ENCODE measurements at places on chromosomes 7 and 10. TPM values are rescaled to one million over a fixed set of nuclear protein-coding genes. Genes with fewer than 3 reads are reported as not detected.

The TMEM236 gene
- total RNA-seq: not detected

GRCh38 chr10:73459683-73460314 lies 26.4 kb upstream of the MSS51 start:
- DNase-seq: no peak

The ITGA8 gene
- total RNA-seq: 0.12 TPM

DNA sequence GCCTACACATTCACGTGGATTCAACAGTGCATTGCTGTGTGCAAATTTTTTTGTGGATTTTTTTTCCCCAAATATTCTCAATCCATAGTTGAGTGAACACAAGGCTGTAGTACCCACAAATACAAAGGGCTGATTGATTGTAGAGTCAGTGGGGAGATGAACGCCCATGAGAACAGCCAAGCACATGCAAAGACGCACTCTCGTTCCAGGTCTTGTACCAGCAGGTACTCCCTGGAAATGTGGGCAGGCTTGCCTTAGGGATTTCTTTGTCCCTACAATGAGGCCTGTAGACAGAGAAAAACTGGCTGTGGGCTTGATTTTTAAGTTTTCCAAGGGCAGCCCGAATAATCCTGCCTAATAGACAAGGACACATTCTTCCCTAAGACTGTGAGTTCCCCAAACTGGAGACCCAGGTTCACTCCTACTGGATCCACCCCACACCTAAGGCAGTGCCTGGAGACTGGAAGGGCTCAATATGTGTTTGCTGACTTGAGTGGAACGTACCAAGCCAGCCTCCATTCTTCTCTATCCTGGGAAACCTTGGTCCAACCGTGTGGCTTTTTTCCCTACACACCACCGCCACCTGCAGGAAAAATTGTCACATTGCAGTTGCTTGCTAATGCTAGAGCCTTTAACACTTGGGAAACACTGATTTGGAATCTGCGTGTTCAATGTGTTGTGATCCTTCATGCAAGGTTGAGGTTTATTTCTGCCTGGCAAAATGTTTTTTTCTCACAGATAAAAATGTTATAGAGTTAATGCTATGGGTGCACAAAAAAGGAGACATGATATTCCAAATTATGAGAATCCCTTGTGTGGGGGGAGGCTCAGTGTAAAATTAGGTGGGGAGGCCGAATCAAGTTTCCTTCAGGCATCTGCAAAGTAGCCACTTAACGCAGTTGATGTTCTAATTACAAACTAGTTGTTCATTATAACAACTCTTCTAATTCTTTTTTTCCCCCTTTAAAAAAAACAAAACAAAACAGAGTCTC lies 49.3 kb downstream of the PPP1R17 start:
- peak; percentile 82 for DNase-seq

The ARHGAP22 gene
- 4.0 TPM for total RNA-seq

The NUTM2D gene
- 1.1 TPM for total RNA-seq

- no peak for DNase-seq
Measured at GRCh38 chr7:78780560-78780959, 672.9 kb downstream of the MAGI2 start.

The PDE1C gene
- total RNA-seq: not detected

DNA sequence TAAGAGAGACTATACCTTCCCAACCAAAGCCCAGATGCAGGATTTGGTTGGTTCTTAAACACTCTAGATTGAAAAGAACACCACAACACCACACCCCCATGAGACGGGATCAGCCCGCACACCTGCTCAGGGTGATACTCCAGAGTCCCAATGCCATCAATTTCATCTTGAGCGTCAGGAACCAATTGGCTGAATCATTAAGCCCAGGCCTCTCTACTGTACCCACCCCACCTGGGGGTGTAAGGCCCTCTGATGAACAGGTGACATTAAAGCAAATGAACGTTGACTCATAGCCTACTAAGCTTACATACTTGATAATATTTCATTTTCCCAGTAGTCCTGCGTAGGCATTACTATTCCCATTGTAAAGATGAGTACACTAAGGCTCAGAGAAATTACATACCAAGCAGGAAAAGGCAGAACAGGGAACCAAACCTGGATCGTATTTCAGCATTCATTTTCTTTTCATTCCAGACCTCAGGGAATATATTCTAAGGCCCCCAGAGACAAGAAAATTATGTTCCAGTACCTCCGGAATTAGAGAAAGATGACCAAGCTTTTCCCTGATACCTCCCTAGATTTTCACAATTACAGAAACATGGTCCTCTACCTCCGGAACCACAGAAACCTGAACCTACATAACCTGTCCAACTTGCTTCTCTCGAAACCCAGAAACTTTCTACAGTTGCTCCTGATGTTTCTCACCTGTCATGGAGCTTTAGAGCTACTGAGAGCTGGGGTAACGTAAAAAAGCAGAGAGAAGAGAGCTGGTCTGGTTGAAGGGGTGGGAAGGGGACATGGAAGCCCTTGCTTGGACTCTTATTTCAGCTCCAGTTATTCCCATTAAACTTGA lies 43.1 kb upstream of the KDM7A start:
- no peak for DNase-seq

The HMX3 gene
- total RNA-seq: not detected

The GBX1 gene
- 0.37 TPM for total RNA-seq

GRCh38 chr10:47367646-47368045 lies 16.4 kb downstream of the ZNF488 start:
- DNase-seq: no peak

- DNase-seq: no peak
Measured at GRCh38 chr7:93717217-93717900, 142.8 kb upstream of the CALCR start.

DNA sequence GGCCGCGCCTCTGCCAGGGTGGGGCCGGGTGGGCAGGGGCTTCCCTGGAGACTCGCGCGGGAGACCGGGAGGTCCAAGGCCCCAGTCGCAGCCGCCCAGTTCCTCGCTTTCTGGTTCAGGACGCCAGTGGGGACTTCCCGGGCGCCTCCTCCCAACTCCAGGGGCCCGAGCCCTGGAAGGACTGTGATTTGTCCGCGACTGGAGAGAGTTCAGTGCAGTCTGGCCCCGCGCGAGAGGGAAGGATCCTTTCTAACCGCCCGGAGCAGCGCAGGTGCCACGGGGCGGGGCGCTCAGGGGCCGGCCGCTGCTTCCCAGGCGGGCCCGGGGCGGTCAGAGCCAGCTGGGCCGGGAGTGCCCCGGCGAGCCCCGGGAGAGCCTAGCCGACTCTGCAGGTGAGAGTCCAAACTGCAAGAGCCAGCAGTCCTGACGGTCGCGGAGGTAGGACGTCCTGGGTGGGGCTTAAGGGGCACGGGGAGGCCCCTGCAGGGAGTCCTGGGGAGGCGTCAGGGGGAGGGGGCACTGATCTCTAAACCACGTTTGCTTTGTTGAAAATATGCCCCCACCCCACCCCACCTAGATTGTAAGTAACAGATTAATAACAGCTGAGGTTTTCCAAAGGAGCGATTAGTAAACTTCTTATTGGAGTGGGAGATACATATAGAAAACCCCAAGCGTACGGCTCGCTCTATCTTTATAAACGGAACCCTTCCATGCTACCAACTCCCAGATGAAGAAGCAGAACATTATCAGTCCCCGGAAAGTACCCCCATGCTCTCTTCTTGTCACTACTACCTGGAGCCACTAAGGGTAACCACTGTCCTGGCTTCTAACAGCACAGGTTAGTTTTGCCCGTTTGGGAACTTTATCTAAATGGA lies 8.2 kb downstream of the NKX2-3 start:
- DNase-seq: no peak

The ATXN7L1 gene
- total RNA-seq: 4.4 TPM

The PDZD7 gene
- total RNA-seq: 4.5 TPM

GRCh38 chr10:16745061-16745460 lies 72.2 kb downstream of the RSU1 start:
- no peak for DNase-seq

GRCh38 chr7:1666317-1666822 lies 3.7 kb upstream of the ELFN1 start:
- no peak for DNase-seq

DNA sequence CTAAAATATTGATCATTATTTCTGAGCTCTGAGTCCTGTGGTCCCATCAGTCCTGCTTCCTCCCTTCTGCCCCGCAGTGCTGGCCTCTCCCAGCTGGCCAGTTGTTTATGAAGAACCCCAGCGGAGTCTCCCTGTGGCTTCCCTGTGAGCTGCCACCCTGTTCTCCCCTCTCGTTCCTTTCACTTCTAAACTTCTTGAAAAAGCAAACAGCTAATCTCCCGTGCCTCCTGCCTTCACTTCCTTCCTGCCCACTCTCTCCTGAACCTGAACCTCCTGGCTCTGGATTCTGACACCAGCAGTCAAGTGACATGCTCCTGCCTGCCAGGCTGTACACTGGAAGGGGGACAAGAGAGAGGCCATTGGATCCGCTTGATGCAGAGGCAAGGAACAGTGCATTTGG lies 63.7 kb upstream of the ZPBP start:
- no peak for DNase-seq

The LRRD1 gene
- not detected for total RNA-seq

The PAPOLB gene
- total RNA-seq: not detected

DNA sequence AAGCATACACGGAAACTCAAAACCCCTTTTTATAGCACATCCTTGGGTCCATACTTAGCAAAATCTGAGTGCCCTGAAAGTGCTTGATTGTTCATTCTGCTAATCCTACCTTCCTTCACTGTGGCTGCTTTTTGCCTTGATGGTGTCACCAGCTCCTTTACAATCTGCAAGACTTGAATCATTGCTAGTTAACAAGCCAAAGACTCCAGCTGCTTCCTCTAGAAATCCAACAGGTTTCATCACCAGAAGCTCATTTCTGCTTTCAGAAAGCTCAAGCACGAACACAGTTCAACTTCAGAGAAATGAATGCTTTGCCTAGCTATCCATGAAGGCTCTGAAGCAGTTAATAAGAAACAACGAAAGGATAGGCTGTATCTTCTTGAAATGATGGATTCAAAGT lies 38.0 kb downstream of the USP6NL start:
- peak; percentile 8 for DNase-seq

GRCh38 chr7:104328970-104329825 lies 795 bp downstream of the LHFPL3 start:
- no peak for DNase-seq

The FAM221A gene
- 2.2 TPM for total RNA-seq

- no peak for DNase-seq
Measured at GRCh38 chr7:151565541-151565940, 45.8 kb upstream of the RHEB start.

The IFIT1B gene
- not detected for total RNA-seq

- DNase-seq: peak; percentile 62
Measured at GRCh38 chr10:14540062-14540461, 209.3 kb upstream of the FRMD4A start.

DNA sequence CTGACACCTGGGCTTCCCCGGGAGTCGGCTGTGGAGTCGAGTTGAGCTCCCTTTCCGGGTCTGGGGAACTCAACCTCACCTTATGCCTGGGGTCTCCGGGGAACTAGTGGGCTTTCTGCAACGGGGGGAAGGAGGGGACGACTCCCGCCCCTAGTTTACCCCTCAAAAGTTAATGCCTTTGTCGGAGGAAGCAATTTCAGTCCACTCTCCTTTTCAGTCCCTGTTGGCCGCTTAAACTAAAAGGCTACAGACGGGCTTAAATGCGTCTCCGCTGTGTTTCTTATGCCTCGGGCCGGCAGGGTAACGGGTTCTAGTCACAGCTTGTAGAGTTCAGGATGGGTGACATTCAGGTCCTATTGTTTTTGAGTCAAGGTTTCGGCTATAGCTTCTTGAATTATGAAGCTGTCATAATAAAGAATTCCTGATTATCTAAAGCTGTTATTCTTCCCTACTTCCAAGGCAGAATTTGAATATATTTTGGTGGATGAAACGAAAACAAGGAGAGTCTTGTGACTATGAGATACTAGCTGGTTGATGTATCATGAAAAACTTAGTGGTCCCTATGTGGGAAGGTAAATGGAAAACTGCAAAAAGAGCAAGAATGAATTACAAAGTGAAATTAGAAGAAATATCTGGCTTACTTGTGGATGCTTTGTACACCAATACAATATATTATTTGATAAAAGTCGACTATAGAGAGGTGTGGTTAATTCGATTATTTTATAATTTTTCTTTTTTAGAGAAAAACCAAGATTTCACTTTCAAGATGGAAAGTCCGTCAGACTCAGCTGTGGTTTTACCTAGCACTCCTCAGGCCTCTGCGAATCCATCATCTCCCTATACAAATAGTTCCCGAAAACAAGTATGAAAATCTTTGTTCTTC lies 495 bp downstream of the SFR1 start:
- peak; percentile 66 for DNase-seq

- DNase-seq: no peak
Measured at GRCh38 chr10:5649746-5650145, 16.6 kb downstream of the ASB13 start.

GRCh38 chr7:155466814-155467733 lies 9.1 kb downstream of the EN2 start:
- peak; percentile 59 for DNase-seq

GRCh38 chr10:13268841-13269240 lies 31.0 kb downstream of the PHYH start:
- no peak for DNase-seq

DNA sequence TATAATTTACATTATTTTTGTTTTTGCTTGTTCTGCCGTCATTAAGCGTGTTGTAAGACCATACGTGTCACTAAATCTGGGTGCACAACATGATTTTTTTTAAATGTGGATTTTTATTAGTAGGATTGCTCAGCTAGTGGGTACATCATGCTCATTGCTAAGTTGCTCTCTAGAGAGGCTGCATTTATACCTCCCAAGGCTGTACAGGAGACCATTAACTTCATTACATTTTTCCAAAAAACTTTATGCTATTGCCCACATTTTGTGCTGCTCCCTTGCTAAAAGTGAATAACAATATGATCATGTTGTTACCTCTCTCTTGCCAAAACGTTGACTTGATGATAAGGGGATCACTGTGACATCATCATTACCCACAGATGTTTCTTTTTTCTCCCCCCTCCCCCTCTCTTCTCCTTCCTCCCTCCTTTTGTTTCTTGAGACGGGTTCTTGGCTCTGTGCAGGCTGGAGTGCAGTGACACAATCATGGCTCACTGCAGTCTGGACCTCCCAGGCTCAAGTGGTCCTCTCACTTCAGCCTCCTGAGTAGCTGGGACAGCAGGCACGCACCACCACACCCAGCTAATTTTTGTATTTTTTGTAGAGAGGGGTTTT lies 65.1 kb downstream of the BMPR1A start:
- DNase-seq: no peak

The PLEKHS1 gene
- not detected for total RNA-seq

DNA sequence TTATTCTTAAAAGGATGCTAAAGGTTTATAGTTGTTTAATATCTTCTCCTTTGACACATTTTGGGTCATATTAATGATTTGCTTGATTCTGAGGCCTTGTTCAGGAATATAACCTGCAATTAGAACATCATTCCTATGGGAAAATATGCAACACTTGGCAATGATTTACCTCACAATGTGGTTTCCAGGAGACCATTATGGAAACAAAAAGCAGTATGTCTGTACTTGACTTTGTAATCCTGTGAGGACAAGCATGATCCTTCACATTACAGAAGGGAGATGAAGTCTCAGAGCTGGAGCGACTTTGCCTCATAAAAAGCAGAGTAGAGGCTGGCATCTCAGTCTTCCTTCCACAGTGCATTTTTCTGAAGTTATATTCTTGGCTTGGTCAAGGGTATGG lies 57.0 kb upstream of the CDCA7L start:
- DNase-seq: no peak
